ENCODE measurements at places on chromosomes 11 and 22.

- no peak overlapping the region for H3K27ac ChIP-seq
- peaks cover 23% of the 10 kb centered on the region for H3K27me3 ChIP-seq
- H3K4me1 ChIP-seq: no peaks in the 10 kb centered on the region
Measured at GRCh38 chr11:119798656-119799055, 69.7 kb upstream of the NECTIN1 start.

DNA sequence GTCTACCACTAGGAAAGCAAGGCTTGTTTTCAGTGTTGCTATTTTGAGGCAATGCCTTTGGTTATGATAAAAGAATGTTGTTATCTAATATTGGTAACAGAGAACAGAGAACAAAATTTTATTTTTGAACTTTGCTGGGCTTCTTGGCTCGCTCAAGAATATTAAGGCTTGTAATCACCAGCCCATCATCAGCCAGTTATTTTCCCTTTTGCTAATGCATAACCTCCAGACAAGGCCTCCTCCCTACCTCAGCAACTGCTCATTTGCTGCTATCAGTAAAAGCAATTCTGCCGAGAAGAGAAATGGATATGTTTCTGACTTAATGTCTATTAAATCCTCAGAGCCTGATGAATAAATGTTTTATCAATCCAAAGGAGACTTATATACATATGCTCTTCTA lies 8.9 kb downstream of the MTMR2 start:
- H3K27ac ChIP-seq: no peak overlapping the region
- H3K4me3 ChIP-seq: no peak overlapping the region
- no peak for DNase-seq
- H3K4me1 ChIP-seq: peaks cover 42% of the 10 kb centered on the region
- no peaks in the 10 kb centered on the region for H3K27me3 ChIP-seq

DNA sequence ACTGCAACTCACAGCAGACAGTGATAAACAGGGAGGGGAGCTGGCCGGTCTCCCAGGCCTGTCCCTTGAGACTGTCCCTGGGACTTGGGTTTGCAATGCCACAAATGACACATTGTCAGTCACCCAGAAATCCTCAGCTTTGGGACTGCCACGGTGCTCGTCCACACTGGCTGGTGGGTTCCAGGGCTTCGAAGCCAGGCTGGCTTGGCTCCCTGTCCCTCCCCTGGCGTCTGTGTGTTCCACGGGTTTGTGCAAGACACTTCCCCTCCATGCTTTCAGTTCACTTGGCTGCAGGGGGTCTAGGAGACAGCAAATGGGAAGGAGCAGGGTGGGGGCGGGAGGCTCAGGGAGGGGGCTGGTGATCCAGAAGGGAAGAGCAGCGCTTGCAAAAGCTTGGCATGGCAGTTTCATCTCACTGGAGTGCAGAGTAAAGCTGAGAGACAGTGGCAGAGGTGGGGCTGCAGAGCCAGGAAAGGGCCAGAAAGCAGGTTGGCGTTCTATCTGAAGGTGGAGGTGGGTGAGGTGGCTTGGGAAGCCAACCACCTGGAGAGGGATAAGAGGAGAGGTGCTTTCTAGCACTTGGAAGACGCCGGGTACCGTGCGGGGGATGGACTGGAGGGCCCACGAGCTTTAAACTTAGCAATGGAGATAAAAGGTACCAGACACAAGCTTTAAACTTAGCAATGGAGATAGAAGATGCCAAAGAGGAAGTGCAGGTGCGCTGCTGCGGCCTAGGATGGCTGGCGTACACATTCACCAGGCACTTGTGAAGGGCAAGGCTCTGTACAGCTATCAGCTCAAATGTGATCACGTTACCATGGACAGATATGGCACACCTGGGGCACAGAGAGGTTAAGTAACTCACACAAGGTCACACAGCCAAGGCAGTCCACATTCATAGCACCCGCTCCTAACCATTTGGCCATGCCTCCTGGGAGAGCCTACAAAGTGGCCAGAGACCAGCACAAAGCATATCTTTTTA lies 86.4 kb upstream of the SHISAL1 start:
- peak; percentile 9 for DNase-seq
- no peaks in the 10 kb centered on the region for H3K4me1 ChIP-seq
- no peak overlapping the region for H3K27ac ChIP-seq
- no peaks in the 10 kb centered on the region for H3K36me3 ChIP-seq

- H3K36me3 ChIP-seq: no peaks in the 10 kb centered on the region
- H3K4me3 ChIP-seq: no peak overlapping the region
- H3K27ac ChIP-seq: no peak overlapping the region
- H3K27me3 ChIP-seq: peaks cover 34% of the 10 kb centered on the region
Measured at GRCh38 chr11:32033067-32033466, 57.8 kb upstream of the RCN1 start.

GRCh38 chr11:127862406-127862805 lies 725.0 kb downstream of the ETS1 start:
- H3K27ac ChIP-seq: no peak overlapping the region
- H3K4me1 ChIP-seq: no peaks in the 10 kb centered on the region
- no peaks in the 10 kb centered on the region for H3K36me3 ChIP-seq
- peaks cover 15% of the 10 kb centered on the region for H3K27me3 ChIP-seq

DNA sequence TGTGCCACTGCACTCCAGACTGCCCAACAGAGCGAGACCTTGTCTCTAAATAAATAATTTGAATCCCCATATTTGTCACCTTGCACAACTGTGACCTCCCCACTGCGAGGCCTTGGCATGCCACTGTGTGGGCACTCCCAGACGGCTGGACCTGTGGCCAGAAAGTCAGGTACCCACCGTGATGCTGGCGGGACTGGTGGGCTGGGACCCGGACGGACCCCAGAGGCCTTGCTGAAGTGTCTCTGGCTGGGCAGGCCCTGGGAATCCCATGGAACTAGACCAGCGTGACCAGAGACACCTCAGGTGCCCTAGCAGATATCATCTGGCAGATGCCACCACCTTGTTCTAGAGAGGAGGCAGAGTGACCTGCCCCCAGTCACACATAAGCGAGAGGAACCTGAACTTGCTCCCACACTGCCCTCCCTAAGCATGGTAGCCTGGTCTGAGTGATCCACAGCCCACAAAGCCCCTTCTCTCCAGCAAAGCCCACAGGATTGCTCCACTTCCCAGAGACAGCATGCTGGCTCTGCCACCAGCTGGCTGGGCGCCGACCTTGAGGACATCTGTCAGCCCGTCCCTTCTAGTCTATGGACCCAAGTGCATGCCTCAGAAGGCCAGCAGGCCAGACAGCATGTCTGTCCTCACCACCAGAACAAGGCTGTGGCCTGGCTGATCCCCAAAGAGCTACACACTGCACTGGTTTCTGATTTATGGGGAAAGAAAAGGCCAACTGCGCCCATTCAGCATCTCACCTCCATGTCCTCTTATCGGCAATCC lies 9.5 kb downstream of the MACROD1 start:
- H3K36me3 ChIP-seq: peaks cover 12% of the 10 kb centered on the region
- no peak overlapping the region for H3K4me3 ChIP-seq
- H3K27me3 ChIP-seq: no peaks in the 10 kb centered on the region
- no peak for DNase-seq

- DNase-seq: no peak
- H3K4me3 ChIP-seq: no peak overlapping the region
- H3K4me1 ChIP-seq: no peaks in the 10 kb centered on the region
- peaks cover 91% of the 10 kb centered on the region for H3K36me3 ChIP-seq
- no peak overlapping the region for H3K27ac ChIP-seq
Measured at GRCh38 chr11:45948356-45948755, 25.9 kb downstream of the LARGE2 start.

DNA sequence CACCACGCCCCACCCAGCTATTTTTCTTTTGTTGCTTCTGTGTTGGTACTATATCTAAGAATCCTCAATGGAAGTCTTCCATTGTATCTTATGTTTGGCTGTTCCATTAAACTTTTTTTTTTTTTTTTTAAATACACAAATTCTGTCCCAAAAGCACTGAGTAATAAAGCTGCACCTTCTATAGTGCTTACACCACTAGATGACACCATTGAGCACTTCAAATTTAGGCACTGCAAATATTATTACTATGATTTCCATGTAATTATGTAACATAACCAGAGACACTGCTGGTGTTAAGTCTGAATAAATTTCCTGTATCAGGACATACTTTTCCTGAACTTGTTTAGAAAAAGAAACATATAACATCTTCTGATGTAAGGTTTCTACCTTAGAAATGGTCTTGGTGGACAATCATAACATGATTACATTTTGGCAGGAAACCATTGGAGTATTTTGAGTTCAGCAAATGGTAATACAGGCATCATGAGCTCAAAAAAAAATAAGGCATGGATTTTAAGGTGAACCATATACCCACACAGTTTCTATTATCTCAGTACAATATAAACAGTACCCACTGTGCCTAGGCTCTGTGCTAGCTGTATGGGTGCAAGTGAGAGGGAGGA lies 110.5 kb downstream of the ATG16L2 start:
- no peaks in the 10 kb centered on the region for H3K27me3 ChIP-seq
- DNase-seq: no peak
- peaks cover 16% of the 10 kb centered on the region for H3K36me3 ChIP-seq
- no peak overlapping the region for H3K27ac ChIP-seq

DNA sequence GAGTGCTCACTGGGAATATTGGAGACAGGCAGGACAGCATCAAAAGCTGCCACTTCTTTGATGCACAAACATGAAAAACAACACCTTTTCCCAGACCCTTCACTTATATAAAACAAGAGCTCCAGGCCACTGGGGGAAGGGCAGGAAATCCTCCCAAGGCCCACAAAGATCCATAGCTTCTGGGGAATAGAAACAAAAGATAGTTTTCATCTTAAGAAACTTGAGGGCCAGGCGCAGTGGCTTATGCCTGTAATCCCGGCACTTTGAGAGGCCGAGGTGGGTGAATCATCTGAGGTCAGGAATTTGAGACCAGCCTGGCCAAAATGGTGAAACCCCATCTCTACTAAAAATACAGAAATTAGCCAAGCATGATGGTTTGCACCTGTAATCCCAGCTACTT lies 15.3 kb downstream of the RTL6 start:
- H3K36me3 ChIP-seq: peaks cover under 1% of the 10 kb centered on the region
- no peak overlapping the region for H3K27ac ChIP-seq
- peaks cover 10% of the 10 kb centered on the region for H3K4me1 ChIP-seq
- H3K4me3 ChIP-seq: no peak overlapping the region

GRCh38 chr11:68751331-68751856 lies at the start of gene TESMIN:
TSS of gene TESMIN (minus strand) at chr11:68751520. CDS start at chr11:68750660, 860 bp downstream.
- no peaks in the 10 kb centered on the region for H3K27me3 ChIP-seq
- peak within 1 kb of the TSS; percentile 73 for H3K4me3 ChIP-seq
- peaks cover 9% of the 10 kb centered on the region for H3K4me1 ChIP-seq
- H3K36me3 ChIP-seq: peaks cover 5% of the 10 kb centered on the region
- peak; percentile 96 for DNase-seq

- peaks cover 23% of the 10 kb centered on the region for H3K36me3 ChIP-seq
- H3K4me1 ChIP-seq: no peaks in the 10 kb centered on the region
- DNase-seq: no peak
Measured at GRCh38 chr22:46162285-46162684, 12.0 kb downstream of the PPARA start.

GRCh38 chr11:70307176-70307575 lies 36.7 kb downstream of the PPFIA1 start:
- peaks cover 69% of the 10 kb centered on the region for H3K36me3 ChIP-seq
- H3K27ac ChIP-seq: no peak overlapping the region
- peaks cover 10% of the 10 kb centered on the region for H3K4me1 ChIP-seq
- DNase-seq: no peak
- no peak overlapping the region for H3K4me3 ChIP-seq
